ENCODE measurements at places on chromosomes 2 and 18.

GRCh38 chr2:216107760-216108159, 1.4 kb upstream of the XRCC5 start:
- no peak for DNase-seq

DNA sequence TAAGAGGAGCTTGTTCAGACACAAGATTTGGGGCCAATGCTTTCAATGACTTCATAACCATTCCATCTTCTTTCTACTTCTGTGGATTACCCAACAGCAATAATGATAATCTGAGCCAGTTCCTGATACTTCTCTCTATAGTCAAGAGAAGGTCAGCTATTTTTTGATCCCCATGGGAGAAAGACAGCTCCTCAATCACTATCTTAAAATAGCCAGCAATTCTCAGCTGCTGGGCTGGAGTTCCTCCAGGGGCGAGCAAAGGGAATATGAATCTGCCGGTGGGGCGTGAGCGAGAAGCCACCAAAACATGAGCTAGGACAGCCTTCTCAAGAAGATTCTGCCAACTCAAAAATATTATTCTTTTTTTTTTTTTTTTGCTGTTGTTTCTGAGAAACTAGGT, at the start of gene TMEM182:
Gene TMEM182 (plus strand): TSS at position 269 of the 400 bp plus-strand sequence. CDS start 187 bp downstream, outside the sequence.
- DNase-seq, result no peak

- no peak for DNase-seq
These were observed 151.0 kb downstream of the CCBE1 start for GRCh38 chr18:59546188-59546587.

DNA sequence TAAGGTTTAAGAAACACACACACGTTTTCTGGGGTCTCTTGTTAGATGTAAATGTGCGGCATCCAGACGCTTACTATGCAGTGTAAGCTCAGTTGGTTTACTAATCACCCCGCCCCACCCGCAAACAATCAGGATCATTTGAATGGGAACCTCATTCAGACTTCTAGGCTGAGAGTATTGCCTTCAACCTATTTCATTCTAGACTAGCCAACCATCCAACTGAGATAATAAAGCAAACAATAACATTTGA, 1.3 kb upstream of the FIGN start:
- no peak for DNase-seq

GRCh38 chr2:18440141-18440661, 120.3 kb downstream of the RDH14 start:
- DNase-seq, result no peak

DNA sequence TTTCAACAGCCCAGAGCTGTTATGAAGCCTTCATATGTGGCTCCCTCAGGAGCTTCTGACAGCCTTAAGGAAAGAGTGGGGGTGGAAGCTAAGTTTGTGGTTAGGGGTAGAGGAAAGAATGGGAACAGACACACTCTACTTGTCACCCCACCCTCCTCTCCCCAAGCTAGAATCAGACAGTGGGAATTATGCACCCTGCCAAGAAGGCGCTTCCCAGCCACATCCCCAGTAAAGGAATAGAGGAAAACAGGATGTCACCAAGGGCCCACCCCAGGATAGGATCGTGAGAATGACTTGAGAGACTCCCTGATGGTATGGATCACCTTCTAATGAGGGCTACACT, 32.4 kb upstream of the EML4 start:
- no peak for DNase-seq

DNA sequence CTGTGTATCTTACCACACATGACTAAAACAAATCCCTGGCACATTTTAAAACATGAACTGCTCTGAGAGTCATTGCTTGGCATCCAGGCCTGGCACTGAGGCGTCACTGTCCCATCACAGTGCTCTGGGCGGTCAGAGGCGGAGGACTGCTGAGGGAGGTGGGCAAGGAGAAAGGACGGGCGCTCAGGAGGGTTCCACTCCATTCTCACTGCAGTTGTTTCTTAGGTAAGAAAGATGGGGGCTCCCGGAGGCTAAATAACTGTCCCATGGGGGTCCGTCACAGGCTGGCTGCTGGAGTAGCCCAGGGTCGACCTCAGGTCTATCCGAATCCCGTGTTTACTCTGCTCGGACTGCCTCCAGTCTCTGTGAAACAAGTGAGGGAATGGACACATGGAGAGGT, 117.5 kb downstream of the FAM168B start:
- no peak for DNase-seq

DNA sequence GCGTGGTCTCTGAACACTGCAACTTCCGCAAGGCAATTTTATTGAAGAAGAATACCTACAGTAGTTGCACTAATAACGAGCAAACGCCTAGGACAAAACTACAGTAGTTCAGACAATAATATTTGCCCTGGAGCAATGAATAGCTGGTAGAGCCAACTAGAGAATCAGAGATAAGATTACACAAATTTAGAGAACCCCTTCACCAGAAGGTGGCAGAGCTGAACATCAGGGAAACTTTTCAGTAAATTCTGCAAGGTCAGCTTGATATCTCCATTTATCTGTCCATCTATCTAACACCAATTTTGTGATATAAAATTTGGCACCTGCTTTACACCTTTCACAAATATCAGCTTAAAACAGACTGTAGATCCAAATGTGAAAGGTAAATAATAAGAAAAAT, 43.8 kb downstream of the CDH19 start:
- no peak for DNase-seq

Data from stimulated activated CD8-positive, alpha-beta memory T cell treated with anti-CD3 and anti-CD28 coated beads, Interleukin-12 subunit alpha, Interleukin-12 subunit beta, amount 100 ng/mL, for 4 hours (primary cell).